Neural crest cell (in vitro differentiated cells): ENCODE measurements at places on chromosomes 6 and 20.

DNA sequence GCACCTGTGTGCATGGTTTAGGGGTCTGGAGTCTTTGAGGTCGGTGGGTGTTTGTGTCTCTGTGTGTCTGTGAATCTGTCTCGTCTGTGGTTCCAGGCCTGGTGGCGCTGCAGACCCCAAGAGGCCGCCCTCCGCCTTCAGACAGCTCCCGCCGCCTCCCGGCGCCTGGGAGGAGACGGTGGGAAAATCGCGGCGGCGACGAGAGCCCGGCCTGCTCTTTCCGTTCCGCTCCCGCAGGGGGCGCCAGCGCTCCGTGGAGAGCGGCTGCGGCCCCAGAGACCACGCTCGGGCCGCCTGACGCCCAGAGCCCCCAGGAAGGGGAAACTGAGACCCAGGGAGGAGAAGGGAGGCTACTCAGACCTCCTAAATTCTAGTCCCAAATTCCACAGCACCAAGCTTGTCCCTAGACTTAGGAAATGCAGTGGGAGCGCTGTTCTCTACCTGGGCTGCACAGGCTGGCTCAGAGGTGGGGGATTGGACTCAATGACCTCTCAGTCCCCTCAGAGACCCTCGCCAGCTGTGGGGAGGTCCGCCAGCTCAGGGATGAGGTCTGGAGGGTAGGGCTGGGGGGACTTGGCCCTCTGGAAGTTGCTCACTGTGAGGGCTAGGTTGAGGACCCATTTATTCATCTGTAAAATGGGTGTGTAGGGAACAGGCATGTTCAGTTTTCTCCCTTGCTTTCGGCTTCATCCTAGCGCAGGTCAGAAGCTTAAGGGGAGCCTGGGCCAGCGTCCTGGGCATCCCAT lies 36.9 kb upstream of the BLCAP start:
- peak; percentile 83 for DNase-seq

- DNase-seq: no peak
These were observed 135.3 kb upstream of the DEFB112 start for GRCh38 chr6:50185006-50185405.

DNA sequence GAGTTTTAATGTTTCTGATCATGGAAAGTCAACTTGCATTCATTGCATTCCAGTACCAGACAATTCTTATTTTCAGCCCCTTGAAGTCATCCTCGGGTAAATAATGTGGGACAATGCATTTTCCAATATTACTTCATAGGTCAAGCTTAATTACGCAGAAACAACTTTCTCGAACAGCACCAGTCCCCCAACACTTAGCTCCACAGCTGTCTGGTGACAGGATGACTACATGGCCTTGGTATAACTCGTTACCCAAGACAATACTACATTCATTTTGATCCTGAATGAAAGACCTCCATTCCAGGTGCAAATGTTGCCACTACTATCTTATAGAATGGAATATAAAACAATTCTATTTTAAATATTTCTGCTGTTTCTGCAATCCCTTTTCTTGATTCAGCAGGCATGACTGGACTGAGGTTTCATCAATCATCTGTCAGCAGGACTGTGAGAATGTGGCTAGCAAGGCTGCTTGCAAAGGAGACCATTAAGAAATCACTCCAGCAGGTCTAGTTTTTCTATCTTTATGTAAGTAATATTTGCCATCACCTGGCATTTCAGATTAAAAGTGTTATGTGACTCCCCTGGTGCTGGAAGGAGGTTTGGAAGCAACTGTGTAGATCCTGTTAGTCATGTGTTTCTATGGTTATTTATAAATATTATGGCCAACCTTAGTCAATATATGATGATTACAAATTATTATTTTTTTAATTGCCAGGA lies 147.9 kb downstream of the HAO1 start:
- DNase-seq: no peak

- no peak for DNase-seq
These were observed 40.7 kb downstream of the DACT2 start for GRCh38 chr6:168278904-168279303.

DNA sequence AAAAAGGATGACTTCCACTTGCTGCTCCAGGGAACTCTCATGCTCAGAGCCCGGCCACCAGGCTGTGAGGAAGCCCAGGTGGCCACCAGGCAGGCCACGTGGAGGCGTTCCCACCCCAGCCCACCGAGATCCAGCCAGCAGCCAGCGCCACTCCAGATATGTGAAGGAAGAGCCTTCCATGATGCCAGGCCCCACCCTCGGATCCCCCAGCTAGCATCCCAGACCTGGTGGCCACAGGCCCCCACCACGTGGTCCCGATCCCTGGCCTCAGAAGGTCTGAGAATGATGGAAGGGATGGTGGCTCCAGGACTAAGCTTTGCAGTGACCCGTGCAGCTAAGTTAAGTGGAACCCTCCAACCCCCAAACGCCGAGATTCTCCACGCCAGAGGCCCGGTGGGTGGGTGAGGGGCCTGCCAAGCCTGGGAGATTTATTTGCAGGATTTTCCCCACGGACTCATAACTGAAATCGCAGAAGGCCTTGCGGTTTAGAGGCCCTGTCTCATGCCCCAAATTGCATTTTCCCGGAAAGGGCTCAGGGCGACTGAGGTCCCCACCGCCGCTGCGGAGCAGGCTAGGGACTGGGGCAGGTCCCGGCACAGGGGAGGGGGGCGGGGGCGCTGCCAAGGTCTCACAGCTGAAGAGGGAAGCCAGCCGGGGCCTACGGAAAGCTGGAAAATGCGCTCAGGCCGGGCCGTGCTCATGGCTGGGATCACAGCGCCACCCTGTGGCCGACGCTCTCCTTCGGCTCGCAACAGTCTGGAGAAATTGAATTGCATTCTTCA lies 31.1 kb upstream of the CST7 start:
- peak; percentile 72 for DNase-seq

DNA sequence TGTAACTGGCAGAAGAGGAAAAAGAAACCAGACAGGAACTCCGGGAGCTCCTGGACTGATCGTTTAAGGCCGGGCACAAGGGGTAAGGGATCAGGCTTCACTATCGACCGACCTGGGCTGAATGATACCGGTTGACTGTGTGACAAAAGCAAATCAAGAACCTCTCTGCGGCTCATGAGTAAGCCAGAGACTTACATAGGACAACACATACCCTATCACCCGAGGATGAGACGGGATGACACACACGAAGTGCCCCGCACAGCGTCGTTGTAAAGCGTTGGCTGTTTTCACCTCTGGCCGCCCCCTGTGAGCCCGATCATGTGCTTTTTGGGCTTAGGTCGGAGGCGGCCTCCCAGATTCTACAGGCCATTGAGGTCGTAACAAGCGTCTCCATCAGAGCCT lies 695 bp upstream of the TGIF2 start:
- peak; percentile 26 for DNase-seq

- DNase-seq: no peak
These were observed 37.8 kb downstream of the RAB44 start for GRCh38 chr6:36735110-36736071.

- DNase-seq: no peak
These were observed 35.1 kb downstream of the RGS17 start for GRCh38 chr6:153096031-153096430.

- no peak for DNase-seq
These were observed 11.4 kb downstream of the IYD start for GRCh38 chr6:150380256-150380655.

DNA sequence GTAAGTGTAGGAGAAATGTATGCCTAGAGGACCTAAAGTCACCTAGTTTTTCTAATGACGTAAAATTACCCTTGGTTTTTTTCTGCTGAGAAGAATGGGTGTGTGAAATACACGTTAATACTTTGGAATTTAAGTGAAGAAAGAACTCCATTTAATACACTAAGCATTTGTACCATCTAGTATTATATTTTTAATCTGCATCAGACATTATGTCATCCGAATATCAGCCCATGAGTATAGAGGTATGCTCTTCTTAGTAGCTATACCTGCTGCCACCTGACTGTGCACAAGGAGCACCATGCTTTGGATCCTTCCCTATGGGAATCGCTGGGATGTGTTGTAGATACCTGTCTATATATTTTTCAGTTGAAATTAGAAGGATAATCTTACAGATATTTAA lies 106.4 kb downstream of the QKI start:
- no peak for DNase-seq

DNA sequence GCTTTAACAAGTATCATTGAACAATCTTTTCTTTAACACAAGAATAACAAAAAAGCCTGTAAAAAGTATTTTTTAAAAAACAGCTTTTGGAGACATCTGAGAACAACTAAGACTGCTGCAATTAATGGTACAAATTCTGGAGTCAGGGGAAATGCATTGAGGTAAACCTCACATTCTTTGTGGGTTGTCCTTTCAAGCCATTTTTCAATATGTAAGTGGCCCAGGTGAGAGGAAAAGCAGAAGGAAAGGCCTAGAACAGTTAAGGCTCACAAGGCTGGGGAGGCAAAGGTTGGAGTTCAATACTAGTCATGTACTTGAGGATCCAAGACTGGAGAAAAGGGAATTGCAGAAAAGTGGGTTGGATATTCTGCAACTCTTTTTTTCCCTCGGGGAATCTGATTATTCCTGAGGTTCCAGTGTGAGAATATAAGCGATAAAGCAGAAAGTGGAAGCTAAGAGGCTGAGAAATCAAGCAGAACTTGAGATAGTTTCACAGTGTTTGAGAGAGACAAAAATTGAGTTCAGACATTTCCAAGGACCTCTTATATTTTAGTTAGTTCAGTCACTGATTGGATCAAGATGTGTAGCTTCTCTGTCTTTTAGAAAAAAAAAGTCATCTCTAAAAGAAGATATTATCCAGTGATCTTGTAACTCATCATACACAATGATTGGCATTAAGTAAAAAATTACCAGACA lies 25.0 kb upstream of the TXLNB start:
- no peak for DNase-seq

- no peak for DNase-seq
These were observed 136.8 kb downstream of the ALDH8A1 start for GRCh38 chr6:134813146-134813545.

GRCh38 chr20:5197847-5198650 lies 71.2 kb downstream of the CDS2 start:
- no peak for DNase-seq

GRCh38 chr20:43467589-43467988 lies 9.9 kb downstream of the SRSF6 start:
- DNase-seq: no peak

- no peak for DNase-seq
These were observed 200.0 kb downstream of the MANEA start for GRCh38 chr6:95777338-95777737.

DNA sequence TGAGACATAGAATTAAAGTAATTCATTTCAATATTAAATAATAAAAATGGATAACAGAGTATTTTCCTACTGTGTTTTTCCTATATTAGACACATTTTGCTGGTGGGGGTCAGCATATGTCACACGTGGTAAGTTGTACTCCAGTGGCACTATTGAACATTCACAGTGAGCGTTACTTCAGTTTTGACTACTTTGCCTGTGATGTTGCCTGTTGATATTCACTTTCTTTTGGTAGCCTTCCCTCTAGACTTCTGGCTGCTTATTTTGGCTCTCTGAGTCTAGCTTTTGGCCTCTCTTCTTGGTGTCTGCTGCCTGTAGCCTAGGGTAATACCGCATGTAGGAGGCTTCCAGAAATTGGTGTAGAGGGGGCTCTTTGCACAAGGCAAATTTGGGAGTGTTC lies 64.4 kb upstream of the TFB1M start:
- DNase-seq: no peak

DNA sequence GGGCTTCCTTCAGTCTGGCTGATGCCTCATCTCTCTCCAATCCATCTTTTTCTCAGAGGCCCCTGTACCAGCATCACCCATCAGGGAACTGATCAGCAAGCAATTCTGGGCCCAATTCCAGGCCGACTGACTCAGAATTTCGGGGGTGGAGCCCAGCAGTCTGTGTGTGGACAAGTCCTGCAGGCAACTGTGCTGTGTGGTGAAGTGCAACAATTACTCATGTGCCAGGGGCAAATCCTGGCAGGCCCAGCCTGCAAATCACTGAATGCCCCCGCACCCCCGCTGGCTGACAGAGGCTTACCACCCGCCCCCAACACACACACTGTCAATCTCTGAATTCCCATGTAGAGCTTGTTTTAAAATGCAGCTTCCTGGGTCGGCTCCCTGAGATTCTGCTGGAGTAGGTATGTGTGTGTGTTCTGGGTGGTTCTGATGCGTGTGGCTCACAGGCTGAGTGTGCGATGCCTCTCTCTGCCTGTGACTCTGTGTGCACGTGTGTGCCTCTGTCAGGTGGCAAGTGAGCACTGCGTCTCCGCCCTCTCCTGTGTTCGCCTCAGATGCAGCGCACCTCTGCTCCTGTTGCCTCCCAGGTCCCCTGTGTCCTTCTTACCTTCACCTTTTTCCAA lies 45.4 kb downstream of the SSR1 start:
- no peak for DNase-seq

DNA sequence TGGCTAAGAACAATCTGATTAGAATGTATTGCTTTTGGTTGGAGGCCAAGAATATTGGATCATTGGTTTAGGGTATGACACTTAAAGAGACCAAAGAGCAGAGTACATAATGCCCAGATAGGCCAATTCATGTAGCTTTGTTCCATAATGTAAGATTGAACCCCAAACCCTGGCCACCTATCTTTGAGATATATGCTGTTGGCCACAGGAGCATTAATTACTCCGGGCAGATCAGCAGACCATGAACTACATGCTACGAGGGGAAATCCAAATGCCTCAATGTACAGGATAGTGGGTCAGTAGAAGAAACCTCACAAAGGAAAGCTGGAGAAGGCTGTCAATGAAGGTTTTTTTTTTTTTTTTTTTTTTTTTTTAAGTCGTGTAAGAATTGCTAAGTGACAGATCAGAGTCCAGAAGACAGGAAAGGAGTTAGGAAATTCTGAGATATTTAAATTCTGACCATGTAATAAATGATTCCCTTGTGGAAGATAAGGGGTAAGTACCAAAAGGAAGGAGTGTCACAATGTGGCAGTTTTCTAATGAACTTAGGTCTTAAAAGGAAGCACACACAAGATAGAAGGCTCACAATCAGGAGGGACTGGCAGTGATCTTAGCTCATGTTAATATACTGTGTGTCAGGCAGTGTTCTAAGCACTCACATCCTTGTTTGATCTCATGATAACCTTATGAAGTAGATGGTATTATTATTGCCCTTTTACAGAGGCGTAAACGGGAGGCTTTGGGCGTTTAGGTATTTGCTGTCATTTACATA lies 61.4 kb downstream of the CARMIL1 start:
- no peak for DNase-seq

DNA sequence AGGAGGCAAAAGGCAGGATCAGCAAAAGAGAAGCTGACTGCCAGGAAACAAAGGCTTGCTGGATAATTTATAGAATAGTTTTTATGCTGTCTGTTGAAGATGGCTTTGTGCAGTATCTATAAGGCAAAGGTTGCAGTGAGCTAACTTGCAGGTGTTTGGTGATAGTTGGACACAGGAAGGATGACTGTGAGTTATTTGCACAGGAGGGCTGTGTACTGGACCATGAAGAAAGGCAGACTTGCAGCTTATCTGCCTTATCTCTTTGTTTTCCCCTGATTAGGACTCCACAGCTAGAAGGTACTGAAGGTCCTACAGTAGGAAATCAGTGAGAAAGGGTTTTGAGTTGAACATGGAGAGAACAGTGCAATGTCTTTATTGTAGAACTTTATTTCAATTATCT lies 2.1 kb downstream of the BTN1A1 start:
- DNase-seq: no peak
